AG04449 (cell line): ENCODE measurements at places on chromosomes 11 and 22.

DNA sequence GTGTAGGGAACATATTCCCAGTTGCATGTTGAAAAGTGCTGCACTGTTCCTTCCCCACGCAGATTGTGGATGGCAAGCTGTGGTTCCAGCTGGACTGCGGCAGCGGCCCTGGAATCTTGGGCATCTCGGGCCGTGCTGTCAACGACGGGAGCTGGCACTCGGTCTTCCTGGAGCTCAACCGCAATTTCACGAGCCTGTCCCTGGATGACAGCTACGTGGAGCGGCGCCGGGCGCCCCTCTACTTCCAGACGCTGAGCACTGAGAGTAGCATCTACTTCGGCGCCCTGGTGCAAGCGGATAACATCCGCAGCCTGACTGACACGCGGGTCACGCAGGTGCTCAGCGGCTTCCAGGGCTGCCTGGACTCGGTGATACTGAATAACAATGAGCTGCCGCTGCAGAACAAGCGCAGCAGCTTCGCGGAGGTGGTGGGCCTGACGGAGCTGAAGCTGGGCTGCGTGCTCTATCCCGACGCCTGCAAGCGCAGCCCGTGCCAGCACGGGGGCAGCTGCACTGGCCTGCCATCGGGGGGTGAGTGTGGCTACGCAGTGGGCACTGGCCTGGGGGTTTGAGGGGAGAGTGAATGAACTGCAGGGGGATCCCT lies 102.7 kb upstream of the MTNR1B start:
- no peak for DNase-seq

DNA sequence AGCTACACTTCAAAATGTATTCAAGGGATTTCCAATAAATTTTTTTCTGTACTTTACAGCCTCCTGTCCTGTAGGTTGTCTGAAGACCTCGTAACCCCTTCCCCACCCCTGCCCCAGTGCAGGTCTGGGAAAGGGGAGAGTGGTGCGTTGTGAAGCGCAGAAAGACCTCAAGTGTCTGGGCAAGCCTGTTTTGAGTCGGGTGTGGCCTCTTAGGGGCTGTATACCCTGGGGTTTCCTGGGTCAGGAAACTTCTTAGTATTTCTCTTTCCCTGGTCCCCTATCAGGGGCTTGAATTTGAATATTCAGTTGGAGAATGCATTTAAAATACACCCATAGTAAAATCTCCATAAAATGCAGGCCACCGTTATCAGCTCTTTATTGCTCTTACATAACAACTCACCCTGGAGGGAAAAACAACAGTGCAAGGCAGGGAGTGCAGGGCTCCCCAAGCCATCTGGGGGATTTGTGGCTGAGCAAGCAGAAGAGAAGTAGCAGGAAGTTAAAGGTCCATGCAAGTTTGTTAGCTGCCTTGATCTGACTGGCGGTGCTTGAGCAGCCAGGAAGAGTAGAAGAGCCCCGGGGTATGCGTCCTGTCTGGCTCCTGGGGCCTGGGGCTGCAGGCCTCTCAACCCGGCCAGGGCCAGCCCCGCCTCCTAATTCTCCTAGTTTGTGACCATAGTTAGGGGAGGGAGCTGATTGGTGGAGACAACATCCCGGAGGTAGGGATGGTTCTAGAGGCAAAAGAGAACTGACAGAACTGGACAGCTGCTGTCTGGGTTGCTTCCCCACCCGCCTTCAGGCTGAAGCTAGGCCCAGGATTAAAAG lies 25.7 kb downstream of the ARHGAP1 start:
- DNase-seq, result no peak

DNA sequence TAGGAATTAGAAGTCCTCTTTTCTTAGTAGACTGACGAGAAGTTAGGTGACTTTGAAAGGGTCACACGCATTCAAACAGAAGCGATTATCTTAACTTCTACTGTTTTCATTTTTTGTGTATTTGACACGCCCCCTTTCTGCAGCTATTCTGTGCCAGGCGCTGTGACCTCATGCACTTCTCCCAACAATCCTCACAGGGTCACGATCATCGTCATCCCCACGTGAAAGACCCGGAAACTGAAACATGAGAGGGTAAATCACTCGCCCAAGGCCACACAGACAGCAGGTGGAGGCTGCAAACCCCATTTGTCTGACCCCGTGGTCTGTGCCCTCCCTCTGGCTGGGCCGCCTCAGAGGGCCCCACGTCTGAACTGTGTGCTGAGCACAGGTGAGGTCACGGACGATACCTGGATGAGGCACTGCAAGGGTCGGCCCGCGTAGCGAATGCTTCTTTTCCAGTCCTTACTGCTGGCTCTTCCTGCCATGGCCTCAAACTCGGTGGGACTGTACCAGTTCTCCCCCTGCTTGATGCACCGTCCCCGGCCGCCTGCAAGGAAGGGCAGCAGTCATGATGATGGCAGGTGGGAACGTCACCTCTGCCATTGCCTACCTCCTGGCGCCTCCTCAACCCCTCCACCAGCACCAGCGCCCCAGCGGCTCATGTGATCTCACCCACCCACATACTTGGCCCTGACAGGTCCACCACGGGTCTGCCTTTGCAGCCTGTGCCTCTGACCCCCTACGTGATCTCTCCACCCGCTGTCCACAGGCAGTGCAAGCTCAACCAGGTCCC lies 8.4 kb downstream of the DEAF1 start:
- no peak for DNase-seq

DNA sequence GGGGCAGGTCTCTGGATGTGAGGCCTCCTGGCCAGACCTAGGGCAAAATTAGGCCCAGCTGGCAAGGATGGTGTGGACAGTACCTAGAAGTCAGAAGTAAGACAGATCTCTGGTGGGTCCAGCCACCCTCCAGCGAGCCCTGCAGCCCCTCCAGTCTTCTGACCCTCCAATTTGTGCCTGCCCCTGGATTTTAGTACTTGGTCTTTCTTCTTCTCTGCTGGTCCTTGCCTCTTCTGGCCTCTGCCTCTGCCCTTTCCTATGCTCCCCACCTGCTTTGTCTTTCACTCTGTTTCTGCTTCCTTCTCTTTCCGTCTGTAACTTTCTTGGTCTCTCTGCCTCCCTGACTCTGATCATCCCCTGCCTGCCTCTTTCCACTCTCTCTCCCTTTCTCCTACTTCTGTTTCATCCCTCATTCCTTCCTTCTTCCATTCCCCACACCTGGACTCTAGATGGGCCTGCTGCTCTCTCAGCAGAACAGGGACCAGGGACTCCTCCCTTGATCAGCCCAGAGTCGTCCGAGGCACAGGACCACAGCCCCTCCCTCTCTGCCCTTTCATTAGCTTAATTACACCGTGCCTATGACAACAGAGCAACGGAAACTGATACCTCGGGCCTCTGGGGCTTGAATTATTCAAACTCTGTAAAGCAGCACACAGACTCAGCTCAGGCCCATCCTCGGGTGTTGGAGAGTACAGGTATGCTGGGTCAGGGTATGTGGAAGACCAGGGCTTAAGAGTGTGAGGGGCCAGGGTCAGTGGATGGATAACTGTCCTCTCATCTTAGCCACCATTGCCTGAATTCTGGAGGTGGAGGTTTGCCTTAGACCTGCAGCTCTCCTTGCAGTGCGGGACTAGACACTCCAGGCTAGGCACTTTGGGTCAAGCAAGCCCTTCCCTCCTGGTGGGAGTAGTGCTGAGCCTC lies at the start of gene CHRNA10:
TSS of gene CHRNA10 (minus strand) at position 51 of the 921 bp plus-strand sequence. CDS start 72 bp downstream, outside the sequence.
- DNase-seq, result no peak

- DNase-seq, result no peak
These were observed 184.2 kb downstream of the SBF2 start for GRCh38 chr11:10109806-10110205.

GRCh38 chr11:70142221-70142875 lies 60.7 kb upstream of the FADD start:
- no peak for DNase-seq

DNA sequence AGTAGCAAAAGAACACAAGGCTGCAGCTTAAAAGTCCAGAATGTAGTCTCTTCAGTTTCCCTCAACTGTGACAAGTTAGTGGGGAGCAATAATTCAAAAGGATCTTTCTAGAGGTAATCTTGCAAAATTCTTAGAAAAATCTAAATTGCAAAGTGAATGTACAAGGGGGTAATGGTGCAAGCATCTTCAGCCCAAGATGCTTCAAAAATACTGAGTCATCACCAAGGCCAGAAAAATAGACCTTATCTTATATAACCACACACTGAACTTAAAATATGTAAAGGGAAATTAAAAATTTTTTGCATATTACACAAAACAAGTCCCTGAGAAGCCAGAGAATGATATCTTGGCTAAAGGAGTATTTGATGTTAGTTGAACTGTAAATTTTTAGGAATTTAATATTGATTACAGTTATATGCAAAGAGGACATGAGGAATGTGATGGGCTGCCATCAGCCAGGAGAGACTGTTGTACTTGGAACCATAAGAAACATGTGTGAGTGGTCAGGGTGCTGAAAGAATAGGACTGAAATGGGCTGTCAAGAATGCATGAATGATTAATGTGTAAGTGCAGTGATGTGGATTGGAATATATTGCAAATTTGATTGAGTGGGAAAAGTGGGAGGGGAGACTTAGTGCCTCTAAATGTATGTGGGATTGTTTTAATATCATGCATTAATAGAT lies 85.7 kb upstream of the LIN7C start:
- DNase-seq, result no peak
